Renal pelvis (tissue), 12 donors: ENCODE measurements at places on chromosomes 1 and 21. TPM values are rescaled to one million over a fixed set of nuclear protein-coding genes. Genes with fewer than 3 reads are reported as not detected.
A peak's percentile ranks its signal among the peaks of the same experiment; 100 is the strongest.

DNA sequence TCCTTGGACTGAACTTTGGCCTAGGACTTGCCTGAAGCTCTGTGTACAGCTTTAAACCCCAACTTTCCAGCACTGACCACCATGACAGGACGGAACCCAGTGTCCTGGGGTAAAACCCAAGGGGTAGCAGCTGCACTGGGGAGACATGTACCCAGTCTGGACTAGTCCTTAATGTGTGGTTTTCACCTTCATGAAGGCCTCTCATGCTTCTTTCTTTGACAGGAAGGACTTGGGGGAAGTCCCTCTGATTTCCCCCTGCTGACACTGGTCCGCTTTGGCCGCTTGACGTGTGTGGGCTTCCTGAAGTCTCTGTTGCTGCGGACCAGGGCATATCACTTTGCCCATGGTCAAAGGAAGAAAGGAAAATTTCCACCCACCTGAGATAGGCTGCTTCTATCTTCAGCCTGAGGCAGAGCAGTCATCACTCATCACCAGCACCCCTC is 66.3 kb upstream of the PRDX6 start:
- no peak for DNase-seq

- DNase-seq, result no peak
These were observed 983 bp downstream of the PADI2 start for GRCh38 chr1:17118268-17118667.

The KRTAP11-1 gene
- not detected for polyA plus RNA-seq

The NPPB gene
- polyA plus RNA-seq, result not detected

DNA sequence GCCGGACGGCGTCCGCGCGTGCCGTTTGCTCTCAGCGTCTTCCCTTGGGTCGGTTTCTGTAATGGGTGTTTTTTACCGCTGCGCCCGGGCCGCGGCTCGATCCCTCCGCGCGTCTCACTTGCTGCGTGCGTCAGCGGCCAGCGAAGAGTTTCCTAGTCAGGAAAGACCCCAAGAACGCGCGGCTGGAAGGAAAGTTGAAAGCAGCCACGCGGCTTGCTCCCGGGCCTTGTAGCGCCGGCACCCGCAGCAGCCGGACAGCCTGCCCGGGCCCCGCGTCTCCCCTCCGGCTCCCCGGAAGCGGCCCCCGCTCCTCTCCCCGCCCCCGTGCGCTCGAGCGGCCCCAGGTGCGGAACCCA is 159.8 kb downstream of the RUNX1 start:
- DNase-seq, result no peak

GRCh38 chr1:151259351-151259750 is 4.8 kb downstream of the PSMD4 start:
- DNase-seq, result no peak

DNA sequence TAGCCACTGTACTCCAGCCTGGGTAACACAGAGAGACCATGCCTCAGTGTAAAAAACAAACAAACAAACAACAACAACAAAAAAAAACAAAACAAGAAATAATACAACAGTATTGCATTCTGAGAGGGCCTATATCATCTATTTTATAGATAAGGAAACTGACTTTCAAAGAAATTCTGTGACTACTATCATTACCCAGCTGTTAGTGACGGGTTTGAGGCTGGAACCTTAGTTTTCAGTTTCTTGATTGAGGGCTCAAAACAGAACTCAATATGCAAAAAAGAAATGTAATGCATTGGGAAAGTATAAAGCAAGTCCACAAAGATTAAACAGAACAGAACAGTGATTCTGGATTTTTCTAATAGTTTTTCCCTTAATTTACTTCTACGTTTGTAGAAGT is 149.4 kb downstream of the NFIA start:
- DNase-seq, result no peak

The ST3GAL3 gene
- 27.2 TPM for polyA plus RNA-seq

- DNase-seq, result no peak
These were observed 135.7 kb upstream of the KRTAP19-8 start for GRCh38 chr21:31173881-31174555.

- peak; percentile 73 for DNase-seq
These were observed 87.0 kb downstream of the NMNAT2 start for GRCh38 chr1:183331091-183331742.

The RSPH1 gene
- polyA plus RNA-seq, result 11.0 TPM

GRCh38 chr1:90761781-90762589 is 44.9 kb upstream of the BARHL2 start:
- peak; percentile 7 for DNase-seq

DNA sequence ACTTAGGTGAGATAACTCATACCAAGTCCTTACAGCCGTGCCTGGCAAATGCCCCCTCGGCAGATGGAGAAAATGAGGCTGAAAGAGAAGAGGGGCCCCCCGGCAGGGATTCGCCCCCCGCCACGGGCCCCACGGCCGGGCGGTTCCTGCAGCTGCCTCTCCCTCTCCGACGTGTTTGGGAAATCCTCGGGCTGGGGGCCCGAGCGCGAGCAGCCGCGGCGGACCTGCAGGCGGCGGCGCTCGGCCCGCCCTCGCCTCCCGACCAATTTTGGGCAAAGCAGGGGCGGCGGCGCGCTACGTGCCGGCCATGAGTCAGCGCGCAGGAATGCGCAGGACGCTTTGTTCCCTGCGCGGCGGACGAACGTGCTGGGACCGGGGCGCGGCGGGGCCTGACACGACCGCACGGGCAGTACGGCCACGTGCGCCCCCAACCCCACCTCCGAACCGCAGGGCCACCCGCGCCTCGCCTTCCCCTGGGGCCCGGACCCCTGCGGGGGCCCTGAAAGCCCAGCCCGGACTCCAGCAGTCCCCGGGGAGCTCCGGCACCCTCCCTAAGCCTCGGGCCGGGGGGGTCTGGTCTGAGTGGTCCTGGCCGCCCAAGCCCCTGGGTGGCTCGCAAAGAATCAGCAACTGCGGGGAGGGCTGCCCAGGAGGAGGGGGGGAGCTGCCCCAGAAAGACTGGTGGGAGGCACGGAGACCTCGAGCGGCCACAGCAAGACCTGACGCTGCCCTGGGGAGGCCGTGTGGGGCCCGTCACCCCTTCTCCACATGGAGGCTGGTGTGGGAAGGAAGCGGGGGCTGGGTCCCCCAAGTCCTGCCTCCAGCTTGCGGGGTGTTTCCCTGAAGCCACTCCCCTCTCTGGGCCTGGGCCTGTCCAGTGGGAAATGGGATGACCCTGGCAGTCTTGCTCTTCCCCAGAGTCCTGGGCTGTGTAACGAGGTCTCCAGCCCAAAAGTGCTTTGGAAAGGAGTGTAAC is 11.9 kb upstream of the EDN2 start:
- peak; percentile 86 for DNase-seq

DNA sequence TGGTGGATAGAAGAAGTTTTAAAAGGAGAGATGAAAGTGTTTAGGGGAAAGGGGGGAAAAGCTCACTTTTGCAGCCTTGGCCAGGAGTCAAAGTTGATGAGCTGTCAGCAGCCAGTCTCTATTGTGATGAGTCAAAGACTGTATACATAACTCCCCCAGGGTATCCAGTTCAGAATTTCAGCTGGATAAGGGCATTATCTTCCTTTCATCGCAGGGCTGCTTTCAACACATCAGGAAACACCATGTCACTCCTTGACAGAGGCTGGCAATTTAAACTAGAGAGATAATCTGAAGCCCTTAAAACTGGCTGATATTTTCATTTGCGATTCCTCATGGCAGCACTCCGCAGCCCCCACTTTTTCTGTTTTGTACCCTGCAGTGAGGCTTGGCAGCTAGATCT is 328.5 kb downstream of the TBX15 start:
- DNase-seq, result no peak

GRCh38 chr1:39866767-39867166 is 16.5 kb downstream of the TRIT1 start:
- no peak for DNase-seq

The PMF1 gene
- 99.1 TPM for polyA plus RNA-seq

DNA sequence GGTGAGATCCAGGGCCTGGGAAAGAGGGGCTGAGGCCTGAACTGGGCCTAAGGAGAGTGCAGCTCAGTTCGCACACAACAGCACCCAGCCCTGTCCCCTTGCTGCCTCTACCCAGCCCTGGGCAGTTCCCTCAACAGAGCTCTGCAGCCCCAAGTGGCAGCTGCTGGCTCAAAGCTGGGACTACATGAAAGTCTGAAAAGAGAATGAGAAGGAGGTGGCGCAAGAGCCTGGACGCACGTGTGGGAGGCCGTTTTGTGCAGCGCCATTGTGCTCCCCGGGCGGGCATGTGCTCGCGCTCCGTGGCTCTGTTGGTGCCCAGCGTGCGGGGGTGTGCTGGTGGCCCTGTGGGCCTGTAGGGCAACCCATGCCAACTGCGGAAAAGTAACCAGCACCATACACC is 10.3 kb downstream of the GPR37L1 start:
- no peak for DNase-seq

DNA sequence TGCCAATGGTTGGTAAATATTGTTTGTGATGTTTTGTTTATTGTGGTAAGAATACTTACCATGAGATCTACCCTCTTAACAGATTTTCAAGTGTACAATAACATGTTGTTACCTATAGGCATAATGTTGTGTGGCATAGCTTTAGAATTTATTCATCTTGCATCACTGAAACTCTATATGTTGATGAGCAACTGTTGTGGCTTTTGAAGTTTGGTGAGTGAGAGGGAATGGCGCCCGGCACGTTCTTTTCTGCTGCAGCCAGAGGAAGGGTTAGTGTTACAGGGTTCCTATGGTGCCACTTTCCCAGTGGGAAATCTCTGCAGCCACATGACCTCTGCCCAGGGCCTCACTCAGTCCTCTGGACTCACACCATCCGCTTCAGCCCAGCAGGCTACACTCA is 342.5 kb upstream of the ADGRL2 start:
- DNase-seq, result no peak
